Glomerular endothelial cell (primary cell): ENCODE measurements at places on chromosomes 3 and 15.

DNA sequence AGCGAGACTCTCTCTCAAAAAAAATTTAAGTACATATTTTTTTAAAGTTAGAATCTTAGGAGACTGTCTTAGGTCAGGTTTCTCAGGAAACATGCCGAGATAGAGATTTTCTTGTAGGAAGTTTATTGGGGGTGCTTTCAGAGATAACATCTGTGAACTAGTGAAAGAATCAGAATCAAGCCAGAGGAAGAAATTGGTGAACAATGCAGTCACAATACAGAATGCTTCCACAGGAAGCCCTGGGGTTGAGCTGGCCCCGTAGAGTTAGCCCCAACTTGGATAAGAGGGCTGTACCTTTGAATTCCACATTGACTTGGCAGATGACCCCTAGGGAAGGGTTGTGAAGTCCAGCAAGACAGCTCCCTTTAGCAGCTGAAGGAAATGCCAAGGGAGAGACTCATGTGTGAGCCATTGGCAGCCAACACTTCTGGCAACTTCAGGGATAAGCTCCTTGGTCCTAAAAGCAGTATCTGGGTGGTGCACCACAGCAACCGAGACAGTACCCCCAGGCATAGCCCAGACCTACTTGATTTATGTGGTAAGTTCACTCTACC is 7.1 kb upstream of the PLCB2 start:
- no peak for DNase-seq

- DNase-seq: peak; percentile 25
Measured at GRCh38 chr3:182837855-182838454, 44.7 kb downstream of the ATP11B start.

- no peak for DNase-seq
Measured at GRCh38 chr15:37903919-37904625, 30.4 kb upstream of the TMCO5A start.

DNA sequence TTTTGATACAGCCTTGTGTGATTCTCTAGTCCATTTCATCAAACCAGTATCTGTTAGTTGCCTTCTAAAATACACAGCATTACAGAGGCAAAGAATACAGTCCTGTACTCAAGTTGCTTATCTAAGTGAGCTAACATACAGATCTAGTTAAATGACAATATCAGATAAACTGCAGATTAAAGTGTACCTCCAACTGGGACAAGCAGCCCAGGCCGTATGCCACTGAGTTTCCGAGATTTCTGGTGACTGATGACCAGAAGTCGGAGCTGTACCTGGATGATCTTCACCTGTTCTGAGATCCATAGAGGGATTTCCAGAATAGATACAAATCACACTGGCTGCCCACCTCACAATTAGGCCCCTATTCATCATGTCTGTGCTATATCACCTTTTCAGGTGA is 6.3 kb upstream of the TRIM59 start:
- no peak for DNase-seq

DNA sequence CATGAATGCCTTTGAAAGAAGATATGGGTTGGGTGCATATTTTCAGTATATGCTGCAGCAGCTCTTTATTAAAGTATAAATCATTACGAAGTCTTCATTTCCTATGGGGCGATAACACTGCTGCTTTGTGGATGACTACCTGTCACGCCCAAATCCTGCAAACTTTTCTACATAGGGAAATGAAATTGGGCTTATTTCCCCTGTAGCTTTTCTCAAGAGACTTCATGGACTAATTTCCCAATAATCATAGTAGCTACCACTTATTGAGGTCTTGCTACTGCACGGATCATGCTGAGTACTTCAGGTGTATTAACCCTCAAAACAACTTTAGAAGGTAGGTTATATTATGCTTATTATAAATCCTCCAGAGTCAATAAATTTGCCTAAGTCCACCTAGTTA is 8.0 kb downstream of the TGFBR2 start:
- no peak for DNase-seq

DNA sequence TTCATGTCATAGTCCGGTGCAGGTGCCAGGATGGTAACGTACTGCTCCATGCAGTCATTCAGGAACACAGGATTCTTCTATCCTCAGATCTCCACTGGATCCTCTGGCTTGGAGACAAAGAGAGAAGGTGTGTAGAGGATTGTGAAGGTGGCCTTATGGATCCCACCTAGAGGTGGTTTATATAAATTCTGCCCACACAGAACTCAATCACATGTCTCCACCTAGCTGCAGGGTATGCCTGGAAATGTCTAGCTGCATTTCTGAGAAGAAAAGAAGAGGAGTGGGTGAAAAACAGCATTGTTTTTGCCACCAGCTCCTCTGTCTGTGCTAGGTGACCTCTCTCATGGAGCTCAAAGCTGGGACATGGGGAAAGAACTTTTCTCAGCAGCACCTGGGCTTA is 478.7 kb downstream of the PDCD6IP start:
- no peak for DNase-seq

DNA sequence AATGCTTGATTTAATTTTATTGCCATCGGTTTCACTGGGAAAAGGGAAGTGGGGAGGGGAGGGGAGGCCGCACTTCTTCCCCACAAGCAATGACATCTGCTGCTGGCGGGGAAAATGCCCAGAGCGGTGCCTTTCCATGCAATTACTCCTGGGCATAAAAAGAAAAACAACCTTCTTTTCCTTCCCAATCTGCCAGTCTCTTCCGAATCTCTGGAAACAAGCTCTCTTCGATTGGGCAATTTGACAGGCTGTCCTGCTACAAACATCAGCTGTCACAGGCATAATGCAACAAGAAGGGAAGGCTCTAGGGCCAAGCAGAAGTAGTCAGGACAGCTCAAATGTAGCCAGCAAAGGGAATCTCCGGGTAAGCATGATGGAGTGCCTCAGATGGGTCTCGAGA is 93.4 kb upstream of the STRIT1 start:
- DNase-seq: no peak

GRCh38 chr3:15708882-15709677 is 88.7 kb downstream of the ANKRD28 start:
- no peak for DNase-seq

- DNase-seq: no peak
Measured at GRCh38 chr3:144431134-144431533, 459.5 kb downstream of the DIPK2A start.

DNA sequence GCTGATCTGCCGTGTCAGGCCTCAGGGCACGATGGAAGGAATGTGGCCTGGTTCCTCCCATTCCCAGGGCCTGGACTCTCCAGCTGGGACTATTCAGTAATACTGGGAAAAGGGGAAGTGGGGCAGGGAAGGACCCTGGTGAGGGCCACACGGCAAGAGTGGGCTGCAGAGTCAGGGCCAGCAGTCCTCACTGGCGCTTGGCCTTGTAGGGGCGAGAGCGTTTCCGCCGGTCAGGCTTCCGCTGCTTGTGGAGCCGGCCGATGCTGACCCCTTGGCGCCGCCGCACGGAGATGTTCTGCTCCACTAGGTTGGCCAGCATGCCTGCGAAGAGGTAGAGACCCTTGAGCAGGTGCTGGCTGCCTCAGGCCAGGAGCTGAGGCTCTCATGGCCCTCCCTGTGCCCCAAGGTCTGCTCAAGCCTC is 42.8 kb downstream of the SEMA3G start:
- no peak for DNase-seq

DNA sequence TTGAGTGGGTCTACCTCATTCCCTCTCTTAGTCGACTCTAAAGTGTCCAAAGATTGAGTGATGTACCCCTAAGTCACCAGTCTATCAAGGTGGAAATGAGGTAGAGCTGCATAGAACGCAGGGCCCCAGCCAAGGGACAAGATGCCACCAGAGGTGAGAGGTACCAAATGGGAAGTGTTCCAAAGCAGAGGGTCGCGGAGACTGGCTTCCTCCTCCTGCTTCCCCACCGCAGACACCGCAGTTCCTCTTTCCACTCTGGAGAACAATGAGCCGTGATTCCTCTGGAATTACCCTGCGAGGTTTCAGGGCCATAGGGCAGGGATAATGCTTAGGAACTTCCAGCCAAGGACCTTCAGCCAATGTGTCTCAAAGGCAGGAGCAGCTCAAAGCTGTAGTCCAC is 55.8 kb downstream of the DAPK2 start:
- no peak for DNase-seq

DNA sequence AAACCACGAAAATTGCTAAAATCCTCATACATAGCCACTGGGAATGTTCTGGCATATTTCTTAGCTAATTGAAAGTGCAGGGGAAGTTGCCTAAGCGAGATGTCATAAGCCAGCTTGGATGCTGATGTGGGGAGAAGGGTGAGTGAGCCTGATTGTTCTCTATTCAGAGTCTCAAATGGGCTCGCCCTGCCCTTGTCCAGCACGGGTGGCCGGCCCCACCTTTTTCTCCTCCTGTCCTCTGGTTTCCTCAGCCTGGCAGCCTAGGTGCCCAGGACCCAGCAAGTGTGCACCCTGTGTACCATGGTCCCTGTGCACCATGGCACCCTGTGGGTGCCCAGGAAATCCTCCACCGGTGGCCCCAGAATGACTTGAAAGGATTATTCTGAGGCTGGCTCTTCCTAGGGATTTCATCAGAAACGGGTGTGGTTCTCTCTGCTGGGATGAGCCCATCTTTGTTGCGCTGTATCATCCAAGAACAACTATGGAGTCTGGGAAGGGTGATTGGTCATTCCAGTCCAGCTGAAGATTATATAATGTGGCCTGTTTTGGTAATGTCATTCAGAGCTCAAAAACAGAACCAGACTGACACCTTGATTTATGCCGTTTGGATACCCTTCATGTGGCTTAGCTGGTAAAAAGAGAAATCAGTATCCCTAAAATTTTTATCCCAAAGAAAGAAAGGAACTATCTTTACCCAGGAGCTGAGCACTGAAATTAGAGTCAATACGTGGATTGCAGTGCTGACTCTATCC is 150.8 kb upstream of the BHLHE40 start:
- DNase-seq: no peak

- DNase-seq: no peak
Measured at GRCh38 chr3:60070366-60070765, 1020.5 kb upstream of the CFAP20DC start.

- no peak for DNase-seq
Measured at GRCh38 chr15:70512772-70513362, 250.5 kb downstream of the UACA start.

DNA sequence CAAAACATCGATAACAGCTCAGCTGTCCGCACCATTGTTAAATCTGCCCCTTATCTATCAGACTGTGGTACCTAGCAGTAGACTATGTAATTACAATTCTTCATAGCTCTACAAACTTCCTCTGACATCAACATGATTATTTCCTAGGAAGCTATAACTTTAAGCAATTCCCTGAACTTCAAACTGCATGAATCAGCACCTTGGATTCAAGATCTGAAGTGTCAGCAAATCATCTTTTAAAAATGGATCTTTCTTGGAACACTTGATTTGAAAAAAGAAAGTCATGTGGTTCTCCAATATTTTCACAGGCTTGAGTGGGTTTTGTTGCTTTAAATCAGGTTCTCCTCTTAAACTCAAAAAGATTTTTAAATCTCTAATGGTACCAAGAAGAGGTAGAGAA is 680.7 kb upstream of the LMCD1 start:
- DNase-seq: no peak

GRCh38 chr15:64850778-64851502 is 9.2 kb downstream of the PLEKHO2 start:
- DNase-seq: no peak

DNA sequence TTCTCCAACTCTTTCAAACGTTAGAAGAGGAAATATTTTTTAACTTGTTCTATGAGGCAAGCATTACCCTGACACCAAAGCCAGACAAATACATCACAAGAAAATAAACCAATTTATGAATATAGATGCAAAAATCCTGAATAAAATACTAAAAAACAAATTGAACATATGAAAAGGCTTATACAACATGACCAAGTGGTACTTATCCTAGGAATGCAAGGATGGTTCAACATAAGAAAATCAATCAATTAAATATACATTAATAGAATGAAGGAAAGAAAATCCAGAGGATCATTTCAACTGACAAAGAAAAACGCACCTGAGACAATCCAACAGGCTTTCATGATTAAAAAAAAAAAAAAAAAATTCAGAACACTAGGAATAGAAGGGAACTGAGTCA is 17.1 kb downstream of the XPC start:
- no peak for DNase-seq

DNA sequence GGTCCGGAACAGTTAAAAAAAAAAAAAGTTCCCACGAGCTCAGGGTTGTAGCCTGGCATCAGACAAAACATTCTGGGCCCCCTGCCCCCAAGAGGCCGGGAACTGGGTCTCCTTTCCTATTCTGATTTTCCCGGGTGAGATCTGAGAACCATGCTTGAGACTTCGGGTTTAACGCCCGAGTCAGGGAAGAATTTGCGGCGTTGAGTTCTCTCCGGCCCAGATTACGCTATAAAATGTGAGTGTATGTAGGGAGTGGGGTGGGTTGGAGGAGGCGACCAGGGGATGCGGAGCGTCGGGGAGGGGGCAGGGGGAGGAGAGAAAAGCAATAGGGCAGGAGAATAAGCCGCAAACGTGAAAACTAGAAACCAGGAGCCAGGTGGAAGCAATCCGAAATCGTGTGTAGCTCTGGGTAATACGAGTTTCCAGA is 2.7 kb downstream of the ZIC1 start:
- DNase-seq: no peak
